Glutamatergic neuron (in vitro differentiated cells): ENCODE measurements at places on chromosomes 16 and 17. TPM values are rescaled to one million over a fixed set of nuclear protein-coding genes. Genes with fewer than 3 reads are reported as not detected.

GRCh38 chr16:66155933-66156332 lies 210.6 kb upstream of the CDH5 start:
- no peaks in the 10 kb centered on the region for H3K36me3 ChIP-seq
- H3K27ac ChIP-seq, result no peak overlapping the region
- DNase-seq, result no peak
- peaks cover 7% of the 10 kb centered on the region for H3K27me3 ChIP-seq

CD300E gene
- not detected for total RNA-seq

DNA sequence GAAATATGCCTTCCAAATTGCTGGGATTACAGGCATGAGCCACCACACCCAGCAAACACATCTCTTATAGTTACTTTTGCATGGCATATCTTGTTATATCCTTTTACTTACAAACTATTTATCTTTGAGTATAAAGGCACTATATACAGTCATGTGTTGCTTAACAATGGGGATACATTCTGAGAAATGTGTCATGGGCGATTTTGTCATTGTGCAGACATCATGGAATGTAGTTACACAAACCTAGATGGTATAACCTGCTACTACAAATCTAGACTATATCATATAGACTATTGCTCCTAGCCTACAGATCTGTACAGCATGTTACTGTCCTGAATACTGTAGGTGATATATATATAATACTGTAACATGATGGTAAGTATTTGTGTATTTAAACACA lies 43.6 kb downstream of the BCL7C start:
- H3K4me1 ChIP-seq, result no peaks in the 10 kb centered on the region
- no peak overlapping the region for H3K4me3 ChIP-seq
- H3K36me3 ChIP-seq, result no peaks in the 10 kb centered on the region
- H3K27ac ChIP-seq, result no peak overlapping the region
- H3K27me3 ChIP-seq, result peaks cover 2% of the 10 kb centered on the region

DNA sequence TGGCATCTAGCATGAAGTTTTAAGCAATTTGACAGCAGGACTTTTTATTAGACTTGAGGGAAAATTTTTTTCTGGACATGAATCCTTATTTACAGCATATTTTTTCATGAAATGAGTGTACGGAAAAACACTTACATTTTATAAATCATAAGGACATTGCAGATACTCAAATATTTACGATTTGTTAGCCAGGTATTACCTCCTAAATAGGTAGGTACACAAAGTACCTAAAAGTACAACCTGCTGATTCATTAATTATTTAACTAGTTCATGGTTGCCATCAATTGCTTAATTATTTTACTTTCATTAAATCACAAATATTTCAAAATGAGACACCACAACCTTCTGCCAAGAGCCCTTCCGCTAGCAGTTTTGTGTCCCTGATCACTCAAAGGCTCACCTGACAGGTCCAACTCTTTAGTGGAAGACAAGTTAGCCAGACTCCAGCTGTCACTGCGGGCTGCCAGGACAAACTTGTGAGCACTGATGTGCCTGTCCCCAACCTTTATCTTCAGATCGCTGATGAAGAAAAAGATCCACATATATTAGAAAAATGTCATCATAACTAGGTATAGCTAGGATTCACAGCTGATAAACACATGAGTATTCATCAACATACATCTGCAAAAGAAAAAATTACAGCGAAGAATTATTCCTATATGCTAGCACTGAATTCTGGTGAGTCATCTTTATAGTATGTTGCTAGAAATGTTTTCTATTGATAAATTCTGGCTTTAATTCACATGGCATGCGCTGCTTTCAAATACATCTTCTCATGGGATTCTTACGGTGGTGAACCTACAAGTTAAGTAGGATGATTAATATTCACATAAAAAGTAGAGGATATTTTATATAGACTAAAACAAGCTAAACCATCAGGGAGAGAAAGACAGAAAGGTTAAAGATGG lies 28.2 kb downstream of the ANKFY1 start:
- no peak for DNase-seq
- H3K27ac ChIP-seq, result peak overlapping the region; percentile 15
- no peaks in the 10 kb centered on the region for H3K36me3 ChIP-seq
- H3K27me3 ChIP-seq, result no peaks in the 10 kb centered on the region

ZNF668 gene
- 15.5 TPM for total RNA-seq

CACNG3 gene
- total RNA-seq, result 2.2 TPM

DNA sequence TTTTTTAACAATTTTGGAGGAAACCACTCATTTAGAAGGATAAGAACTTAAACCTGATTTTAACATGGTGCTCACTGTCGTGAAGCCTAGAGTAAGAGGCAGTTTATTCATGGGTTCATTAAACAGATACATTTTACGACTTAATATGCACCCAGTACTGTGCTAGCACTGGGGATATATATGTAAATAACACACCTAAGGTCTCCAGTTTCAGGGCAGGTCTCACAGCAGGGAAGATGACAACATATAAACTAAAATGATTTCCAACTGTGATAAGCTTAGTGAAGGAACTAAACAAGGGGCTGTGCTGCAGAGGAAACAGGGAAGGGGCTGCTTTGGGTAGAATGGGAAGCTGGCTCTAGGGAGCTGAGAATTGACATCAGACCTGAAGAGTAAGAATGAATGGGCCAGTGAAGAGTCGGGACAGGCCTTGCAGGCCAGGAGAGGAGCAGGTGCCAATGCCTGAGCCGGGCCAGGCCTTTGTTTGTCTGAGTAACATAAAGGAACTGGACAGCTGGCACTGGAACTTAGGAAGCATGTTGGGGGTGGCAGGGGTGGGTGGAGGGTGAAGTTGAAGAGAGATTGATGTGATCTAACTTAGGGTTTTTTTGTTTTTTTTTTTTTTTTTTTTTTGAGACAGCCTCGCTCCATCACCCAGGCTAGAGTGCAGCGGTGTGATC lies 12.1 kb downstream of the NT5M start:
- no peak overlapping the region for H3K4me3 ChIP-seq
- no peaks in the 10 kb centered on the region for H3K36me3 ChIP-seq
- H3K27ac ChIP-seq, result no peak overlapping the region
- peaks cover 3% of the 10 kb centered on the region for H3K27me3 ChIP-seq

- peak; percentile 47 for DNase-seq
- peak overlapping the region; percentile 92 for H3K27ac ChIP-seq
Measured at GRCh38 chr17:8163978-8164814, 1.4 kb upstream of the VAMP2 start.

ZNF597 gene
- 1.9 TPM for total RNA-seq

- DNase-seq, result no peak
- H3K4me3 ChIP-seq, result no peak overlapping the region
- peaks cover 6% of the 10 kb centered on the region for H3K36me3 ChIP-seq
- H3K4me1 ChIP-seq, result peaks cover 28% of the 10 kb centered on the region
- H3K27ac ChIP-seq, result no peak overlapping the region
Measured at GRCh38 chr16:56303066-56303715, 111.9 kb downstream of the GNAO1 start.

MTSS2 gene
- 36.2 TPM for total RNA-seq

PYDC1 gene
- total RNA-seq, result not detected

DNA sequence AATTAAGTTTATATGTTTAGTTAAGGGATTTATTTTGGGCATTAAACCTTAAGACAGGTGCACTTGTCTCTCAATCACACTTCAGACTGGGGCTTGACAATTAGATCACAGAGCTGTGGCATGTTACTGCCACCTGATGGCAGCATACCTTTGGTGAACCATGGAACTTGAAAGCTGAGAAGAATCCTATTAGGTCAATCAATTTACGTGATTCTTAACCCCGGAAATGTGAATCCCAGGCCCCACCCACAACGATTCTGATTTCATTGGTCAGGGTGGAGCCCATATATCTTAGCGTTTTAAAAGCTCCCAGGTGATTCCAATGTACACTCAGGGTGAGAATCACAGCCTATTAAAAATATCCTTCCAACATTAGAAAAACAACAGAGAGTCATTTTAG lies 91.0 kb downstream of the GSG1L start:
- no peak overlapping the region for H3K4me3 ChIP-seq
- DNase-seq, result no peak
- H3K4me1 ChIP-seq, result no peaks in the 10 kb centered on the region
- H3K36me3 ChIP-seq, result peaks cover 10% of the 10 kb centered on the region
- H3K27me3 ChIP-seq, result peaks cover 6% of the 10 kb centered on the region

BCL6B gene
- total RNA-seq, result not detected

- H3K4me1 ChIP-seq, result peaks cover 9% of the 10 kb centered on the region
- H3K36me3 ChIP-seq, result no peaks in the 10 kb centered on the region
- H3K4me3 ChIP-seq, result no peak overlapping the region
- no peak for DNase-seq
- peaks cover 6% of the 10 kb centered on the region for H3K27me3 ChIP-seq
Measured at GRCh38 chr17:3904501-3904900, 11.6 kb upstream of the CAMKK1 start.

- no peak for DNase-seq
- no peaks in the 10 kb centered on the region for H3K36me3 ChIP-seq
- H3K27ac ChIP-seq, result no peak overlapping the region
- H3K4me1 ChIP-seq, result peaks cover 4% of the 10 kb centered on the region
Measured at GRCh38 chr17:69065113-69065512, 4.4 kb upstream of the ABCA9 start.

GRCh38 chr16:57920215-57920879 lies 50.6 kb downstream of the CNGB1 start:
- H3K4me1 ChIP-seq, result no peaks in the 10 kb centered on the region
- H3K4me3 ChIP-seq, result no peak overlapping the region
- no peak for DNase-seq
- no peak overlapping the region for H3K27ac ChIP-seq
- peaks cover 3% of the 10 kb centered on the region for H3K27me3 ChIP-seq

DNA sequence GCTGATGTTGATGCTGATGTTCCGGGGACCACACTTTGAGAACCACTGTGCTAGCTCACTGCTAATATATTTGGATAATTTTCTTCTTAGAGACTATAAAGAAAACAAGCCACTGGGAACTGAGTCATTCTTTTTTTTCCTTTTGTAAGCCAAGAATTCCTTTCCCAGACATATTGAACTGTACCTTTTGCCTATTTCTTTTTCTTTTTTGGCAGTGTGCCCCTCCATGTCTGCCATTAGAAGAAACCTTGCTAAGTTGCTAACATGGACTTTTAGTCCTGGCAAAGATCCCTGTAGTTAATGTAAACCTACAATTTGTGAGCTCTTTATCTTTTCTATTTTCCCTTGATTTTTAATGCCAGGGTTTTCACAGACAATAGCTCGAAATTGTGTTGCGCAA lies 17.3 kb upstream of the ERCC4 start:
- peaks cover 5% of the 10 kb centered on the region for H3K36me3 ChIP-seq
- H3K4me1 ChIP-seq, result no peaks in the 10 kb centered on the region
- DNase-seq, result no peak
- H3K4me3 ChIP-seq, result no peak overlapping the region
- H3K27ac ChIP-seq, result no peak overlapping the region

GRCh38 chr16:53055541-53056391 lies 975 bp downstream of the CHD9 start:
- no peaks in the 10 kb centered on the region for H3K27me3 ChIP-seq
- DNase-seq, result no peak
- H3K4me3 ChIP-seq, result peak overlapping the region; percentile 85
- H3K4me1 ChIP-seq, result peaks cover 2% of the 10 kb centered on the region
- H3K36me3 ChIP-seq, result no peaks in the 10 kb centered on the region

CES5A gene
- total RNA-seq, result not detected

DNA sequence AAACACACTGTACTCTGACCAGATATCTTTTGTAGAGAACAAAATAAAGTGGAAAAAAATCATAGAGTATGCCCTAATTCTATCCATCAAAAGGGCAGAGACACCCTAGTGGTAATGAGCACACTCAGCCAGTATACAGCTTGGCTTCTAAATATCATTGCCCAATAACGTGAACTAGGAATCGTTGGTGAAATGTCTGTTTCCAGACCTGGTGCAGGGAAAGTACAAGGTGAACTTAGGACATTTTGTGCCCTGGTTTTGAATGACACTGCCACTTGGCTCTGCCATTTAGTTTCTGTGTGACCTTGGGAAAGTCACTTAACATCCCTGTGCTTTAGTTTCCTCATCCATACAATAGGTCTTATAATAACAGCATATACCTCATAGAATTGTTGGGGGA lies 13.7 kb downstream of the AMFR start:
- no peak for DNase-seq
- H3K27me3 ChIP-seq, result peaks cover 2% of the 10 kb centered on the region
- no peak overlapping the region for H3K27ac ChIP-seq

DNA sequence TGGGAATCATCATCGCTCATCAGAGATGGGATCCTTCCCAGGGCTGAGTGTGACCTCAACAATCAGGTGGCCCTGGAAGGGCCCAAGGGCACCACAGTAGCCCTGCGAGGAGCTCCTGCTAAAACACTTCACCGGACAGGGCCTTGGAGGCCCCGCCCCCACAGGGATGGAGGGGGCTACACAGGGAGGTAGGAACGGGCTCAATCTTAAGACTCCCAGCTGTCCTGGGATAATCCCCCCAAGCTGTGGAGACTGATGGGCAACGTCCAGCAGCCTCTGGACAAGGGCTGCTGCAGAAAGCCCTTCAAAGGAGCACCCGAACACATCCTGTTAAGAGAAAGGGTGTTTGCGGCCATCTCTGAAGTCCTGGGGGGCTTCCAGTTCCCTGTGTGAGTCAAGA lies 60.4 kb downstream of the ZNF423 start:
- no peak for DNase-seq
- peaks cover 5% of the 10 kb centered on the region for H3K27me3 ChIP-seq
- H3K27ac ChIP-seq, result no peak overlapping the region
- no peak overlapping the region for H3K4me3 ChIP-seq
- H3K36me3 ChIP-seq, result no peaks in the 10 kb centered on the region
- H3K4me1 ChIP-seq, result peaks cover 30% of the 10 kb centered on the region

GRCh38 chr16:46852130-46852529 lies 21.1 kb upstream of the C16orf87 start:
- H3K4me1 ChIP-seq, result peaks cover under 1% of the 10 kb centered on the region
- no peak overlapping the region for H3K27ac ChIP-seq
- no peak for DNase-seq
- H3K27me3 ChIP-seq, result no peaks in the 10 kb centered on the region
- no peak overlapping the region for H3K4me3 ChIP-seq

SLC2A4 gene
- total RNA-seq, result 0.42 TPM

TPSB2 gene
- total RNA-seq, result not detected

DNA sequence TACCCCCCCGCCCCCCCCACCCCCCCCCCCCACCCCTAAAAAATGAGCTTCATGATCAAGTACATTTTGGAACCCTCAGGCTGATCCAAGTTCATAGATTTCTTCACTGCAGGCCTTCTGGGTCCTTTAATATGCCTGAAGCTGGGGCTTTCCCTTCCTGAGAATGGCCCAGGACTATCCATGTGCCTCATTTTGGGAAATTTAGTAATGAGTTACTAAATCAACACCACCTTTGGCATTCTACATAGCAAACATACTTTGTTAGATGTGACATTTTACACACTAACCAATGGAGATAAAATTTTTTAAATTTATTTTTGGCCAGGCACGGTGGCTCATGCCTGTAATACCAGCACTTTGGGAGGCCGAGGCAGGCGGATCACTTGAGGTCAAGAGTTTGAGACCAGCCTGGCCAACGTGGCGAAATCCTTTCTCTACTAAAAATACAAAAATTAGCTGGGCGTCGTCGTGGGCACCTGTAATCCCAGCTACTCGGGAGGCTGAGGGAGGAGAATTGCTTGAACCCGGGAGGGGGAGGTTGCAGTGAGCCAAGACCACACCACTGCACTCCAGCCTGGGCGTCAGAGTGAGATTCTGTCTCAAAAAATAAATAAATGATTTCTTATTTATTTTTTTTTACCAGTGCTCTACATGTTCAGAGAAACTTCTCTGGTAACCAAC lies 14.0 kb downstream of the HERPUD1 start:
- H3K36me3 ChIP-seq, result peaks cover 4% of the 10 kb centered on the region
- DNase-seq, result no peak
- H3K27me3 ChIP-seq, result peaks cover 4% of the 10 kb centered on the region
